Smooth muscle cell of bladder (primary cell): ENCODE measurements at places on chromosomes 11 and 22. TPM values are rescaled to one million over a fixed set of nuclear protein-coding genes. Genes with fewer than 3 reads are reported as not detected.

The RDX gene
- total RNA-seq, result 60.3 and 86.4 TPM in 2 replicates

The SLCO2B1 gene
- 0.28 and 0.65 TPM in 2 replicates for total RNA-seq

The MPZL3 gene
- total RNA-seq, result 0.28 TPM in 2 replicates

The FOSL1 gene
- total RNA-seq, result 2.6 and 4.4 TPM in 2 replicates

The TRIM48 gene
- total RNA-seq, result not detected in 2 replicates
